Pancreas (tissue), 10 donors: ENCODE measurements at places on chromosomes 2 and 18. TPM values are rescaled to one million over a fixed set of nuclear protein-coding genes. Genes with fewer than 3 reads are reported as not detected.

Gene CRYGD
- not detected for total RNA-seq

GRCh38 chr2:197889041-197889440 is 84.6 kb downstream of the PLCL1 start:
- H3K36me3 ChIP-seq: no peaks in the 10 kb centered on the region
- no peaks in the 10 kb centered on the region for H3K27me3 ChIP-seq
- DNase-seq: no peak

GRCh38 chr2:123036300-123036699 is 988.8 kb upstream of the CNTNAP5 start:
- no peaks in the 10 kb centered on the region for H3K4me1 ChIP-seq
- no peak overlapping the region for H3K4me3 ChIP-seq
- no peaks in the 10 kb centered on the region for H3K27me3 ChIP-seq
- H3K27ac ChIP-seq: no peak overlapping the region

- no peak overlapping the region for H3K4me3 ChIP-seq
- peak overlapping the region; percentile 22 for H3K27ac ChIP-seq
- no peaks in the 10 kb centered on the region for H3K36me3 ChIP-seq
- peak; percentile 21 for DNase-seq
These were observed 18.4 kb upstream of the SLC20A1 start for GRCh38 chr2:112627060-112628040.

DNA sequence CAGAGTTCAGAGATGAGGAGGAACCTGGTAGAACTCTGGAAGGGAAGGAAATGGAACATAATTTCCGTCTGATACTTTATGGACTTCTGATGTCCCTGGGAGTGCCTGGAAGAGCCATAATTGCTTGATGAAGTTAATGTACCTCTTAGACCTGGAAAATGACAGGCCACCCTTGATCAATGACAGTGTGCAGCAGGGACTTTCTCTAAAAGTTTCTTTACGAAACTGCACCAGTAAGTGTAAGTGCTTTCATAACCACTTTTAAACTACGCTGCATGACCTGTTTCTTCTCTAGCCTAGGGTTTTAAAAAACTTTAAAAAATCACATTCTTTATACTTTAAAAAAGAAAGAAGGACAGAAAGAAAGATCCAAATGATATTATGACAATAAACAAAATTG is 164.5 kb downstream of the LPIN1 start:
- no peak overlapping the region for H3K4me3 ChIP-seq
- no peaks in the 10 kb centered on the region for H3K27me3 ChIP-seq
- H3K27ac ChIP-seq: no peak overlapping the region
- no peaks in the 10 kb centered on the region for H3K36me3 ChIP-seq
- H3K4me1 ChIP-seq: no peaks in the 10 kb centered on the region

- H3K4me3 ChIP-seq: no peak overlapping the region
- DNase-seq: no peak
- H3K27ac ChIP-seq: no peak overlapping the region
- no peaks in the 10 kb centered on the region for H3K27me3 ChIP-seq
These were observed 1234.0 kb upstream of the ZEB2 start for GRCh38 chr2:145753966-145754365.

DNA sequence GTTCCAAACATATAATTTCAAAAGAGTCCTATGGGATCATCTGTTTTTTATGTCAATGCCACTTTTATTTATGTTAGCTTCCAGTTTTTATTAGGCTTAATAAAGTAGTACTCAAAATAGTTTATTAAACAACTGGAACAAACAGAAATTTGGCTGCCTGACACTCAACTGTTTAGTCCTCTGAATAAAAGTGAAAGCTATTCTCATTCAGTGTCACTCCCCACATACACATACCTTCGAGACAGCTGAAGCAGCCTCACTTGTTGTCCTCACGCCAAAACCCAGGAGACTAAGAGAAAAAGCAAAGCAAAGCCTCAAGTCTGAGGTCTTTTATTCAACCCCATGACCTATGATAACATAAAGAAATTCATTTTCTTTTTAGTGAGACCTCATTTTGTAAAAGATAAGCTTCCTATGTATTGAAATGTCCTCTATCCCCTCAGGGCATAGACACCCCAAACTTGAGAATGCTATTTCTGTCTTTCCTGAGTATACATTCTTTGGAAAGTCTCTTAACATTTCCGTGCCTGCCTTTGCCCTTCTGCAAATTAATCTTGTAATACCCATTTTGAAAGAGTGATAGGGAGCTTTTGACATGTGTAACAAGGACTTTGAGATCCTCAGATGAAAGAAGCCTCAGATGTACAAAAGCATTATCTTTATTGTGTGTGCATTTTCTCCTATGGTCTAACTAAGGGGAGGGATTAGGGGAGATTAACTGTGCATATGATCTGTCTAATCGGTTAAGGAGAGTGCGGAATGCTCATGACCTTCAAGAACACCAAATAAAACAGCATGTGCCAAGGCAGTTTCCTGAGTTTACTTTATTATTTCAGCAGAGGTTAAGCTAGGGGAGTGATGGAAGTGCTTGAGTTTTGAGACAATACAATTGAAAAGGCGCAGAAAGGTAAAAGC is 1523.7 kb upstream of the PIK3C3 start:
- no peaks in the 10 kb centered on the region for H3K27me3 ChIP-seq
- H3K27ac ChIP-seq: no peak overlapping the region
- DNase-seq: no peak
- no peak overlapping the region for H3K4me3 ChIP-seq
- no peaks in the 10 kb centered on the region for H3K36me3 ChIP-seq
- H3K4me1 ChIP-seq: no peaks in the 10 kb centered on the region

- no peak for DNase-seq
- H3K27me3 ChIP-seq: no peaks in the 10 kb centered on the region
- no peaks in the 10 kb centered on the region for H3K4me1 ChIP-seq
- H3K27ac ChIP-seq: no peak overlapping the region
- no peak overlapping the region for H3K4me3 ChIP-seq
- H3K36me3 ChIP-seq: no peaks in the 10 kb centered on the region
These were observed 21.8 kb downstream of the ATG4B start for GRCh38 chr2:241659150-241659739.

Gene SERPINB10
- total RNA-seq: not detected

GRCh38 chr2:183996825-183997793 is 601.2 kb upstream of the ZNF804A start:
- no peak overlapping the region for H3K4me3 ChIP-seq
- H3K27me3 ChIP-seq: no peaks in the 10 kb centered on the region
- H3K27ac ChIP-seq: peak overlapping the region; percentile 74
- peaks cover 38% of the 10 kb centered on the region for H3K4me1 ChIP-seq
- no peak for DNase-seq
- H3K36me3 ChIP-seq: no peaks in the 10 kb centered on the region
